Thymus (tissue), 14 donors: ENCODE measurements at places on chromosomes 13 and 19. TPM values are rescaled to one million over a fixed set of nuclear protein-coding genes. Genes with fewer than 3 reads are reported as not detected.

Gene ATP4A
- total RNA-seq, result 0.42 TPM

Gene LILRB4
- total RNA-seq, result 4.2 TPM

DNA sequence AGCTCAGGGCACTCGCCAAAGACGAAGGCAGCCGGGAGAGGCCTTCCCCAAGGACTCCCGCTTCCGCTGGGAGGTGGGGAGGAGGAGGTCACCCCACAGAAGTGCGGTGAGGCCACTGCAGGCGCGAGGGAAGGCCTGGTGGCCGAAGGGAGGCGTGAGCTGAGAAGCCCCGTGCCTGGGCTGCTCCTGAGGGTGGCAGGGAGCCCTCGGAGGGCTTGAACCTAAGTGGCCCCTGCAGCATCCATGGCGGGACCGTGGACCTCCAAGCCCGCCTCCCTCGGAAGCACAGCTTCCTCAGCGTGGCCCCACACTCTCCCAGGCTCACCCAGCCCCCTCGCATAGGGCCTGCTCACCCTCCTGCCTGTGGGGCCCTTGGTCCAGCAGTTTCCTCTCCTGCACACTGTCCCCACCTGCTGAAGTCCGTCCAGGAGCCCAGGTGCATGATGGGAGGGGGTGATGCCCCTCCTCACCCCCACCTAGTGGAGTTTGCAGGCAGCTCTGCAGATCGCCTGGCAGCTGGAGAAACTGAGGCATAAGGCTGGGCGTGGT is 25.9 kb downstream of the EFNA2 start:
- no peak overlapping the region for H3K27ac ChIP-seq
- peaks cover 15% of the 10 kb centered on the region for H3K27me3 ChIP-seq
- H3K4me3 ChIP-seq, result no peak overlapping the region
- H3K4me1 ChIP-seq, result no peaks in the 10 kb centered on the region
- no peak for DNase-seq
- no peaks in the 10 kb centered on the region for H3K36me3 ChIP-seq

- peaks cover 2% of the 10 kb centered on the region for H3K4me1 ChIP-seq
- H3K27me3 ChIP-seq, result no peaks in the 10 kb centered on the region
- no peak for DNase-seq
- H3K4me3 ChIP-seq, result no peak overlapping the region
Measured at GRCh38 chr13:100382785-100383184, 205.8 kb downstream of the GGACT start.

DNA sequence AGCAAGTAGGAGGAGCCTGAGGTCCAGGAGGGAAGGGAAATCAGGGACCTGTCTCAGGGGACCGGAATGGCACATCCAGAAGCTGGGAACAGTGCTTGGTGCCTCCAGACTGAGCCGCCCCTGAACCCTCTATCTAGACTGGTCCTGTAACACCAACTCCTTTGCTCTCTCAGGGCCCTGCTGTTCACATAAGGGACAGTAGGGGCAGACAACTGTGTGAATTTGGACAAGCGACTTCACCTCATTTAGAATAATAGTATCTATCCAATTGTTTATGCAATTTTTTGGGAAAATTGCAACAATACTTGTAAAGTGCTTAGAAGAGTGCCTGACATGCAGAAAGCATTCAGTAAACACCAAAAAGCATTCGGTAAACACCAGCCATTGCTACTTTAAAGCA is 14.0 kb downstream of the SYMPK start:
- H3K36me3 ChIP-seq, result peaks cover 82% of the 10 kb centered on the region
- no peak overlapping the region for H3K27ac ChIP-seq
- no peak overlapping the region for H3K4me3 ChIP-seq
- no peaks in the 10 kb centered on the region for H3K27me3 ChIP-seq
- DNase-seq, result no peak
